ENCODE measurements at places on chromosomes 11 and 22.

GRCh38 chr22:22111267-22111751 lies 128.7 kb upstream of the TOP3B start:
- DNase-seq, result no peak

- no peak for DNase-seq
Measured at GRCh38 chr11:111729831-111730311, 36.3 kb downstream of the PPP2R1B start.

GRCh38 chr22:33404723-33405122 lies 346.5 kb upstream of the SYN3 start:
- no peak for DNase-seq

GRCh38 chr11:68128682-68129327 lies 7.6 kb upstream of the CHKA start:
- DNase-seq, result no peak

GRCh38 chr11:19441752-19442553 lies 201.2 kb upstream of the E2F8 start:
- DNase-seq, result no peak

- no peak for DNase-seq
Measured at GRCh38 chr11:65014726-65015227, 817 bp downstream of the ARL2 start.

GRCh38 chr11:20360650-20361049 lies 2.9 kb upstream of the HTATIP2 start:
- no peak for DNase-seq

DNA sequence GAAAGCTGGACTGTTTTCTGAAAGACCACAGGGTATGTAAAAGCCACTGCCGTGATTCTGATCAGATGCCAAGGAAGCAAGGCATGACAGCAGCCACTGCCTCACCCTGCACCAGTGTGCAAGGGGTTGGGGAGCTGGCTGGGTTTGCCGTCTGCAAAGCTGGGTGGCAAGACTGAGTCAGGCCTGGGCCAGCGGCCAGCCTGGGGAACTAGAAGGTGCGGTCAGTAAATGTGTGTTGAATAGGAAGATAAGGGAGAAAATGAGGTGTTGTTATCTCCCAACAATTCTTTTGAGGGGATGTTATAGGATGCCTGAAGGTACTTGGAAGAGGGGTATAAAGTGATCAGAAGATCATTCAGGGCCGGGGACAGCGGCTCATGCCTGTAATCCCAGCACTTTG lies 8.0 kb downstream of the VSTM5 start:
- no peak for DNase-seq

Measured in stimulated activated CD8-positive, alpha-beta memory T cell treated with anti-CD3 and anti-CD28 coated beads, Interleukin-15, amount 100 ng/mL, for 24 hours (primary cell).